ENCODE measurements at places on chromosomes 4 and X.
A peak's percentile ranks its signal among the peaks of the same experiment; 100 is the strongest.

DNA sequence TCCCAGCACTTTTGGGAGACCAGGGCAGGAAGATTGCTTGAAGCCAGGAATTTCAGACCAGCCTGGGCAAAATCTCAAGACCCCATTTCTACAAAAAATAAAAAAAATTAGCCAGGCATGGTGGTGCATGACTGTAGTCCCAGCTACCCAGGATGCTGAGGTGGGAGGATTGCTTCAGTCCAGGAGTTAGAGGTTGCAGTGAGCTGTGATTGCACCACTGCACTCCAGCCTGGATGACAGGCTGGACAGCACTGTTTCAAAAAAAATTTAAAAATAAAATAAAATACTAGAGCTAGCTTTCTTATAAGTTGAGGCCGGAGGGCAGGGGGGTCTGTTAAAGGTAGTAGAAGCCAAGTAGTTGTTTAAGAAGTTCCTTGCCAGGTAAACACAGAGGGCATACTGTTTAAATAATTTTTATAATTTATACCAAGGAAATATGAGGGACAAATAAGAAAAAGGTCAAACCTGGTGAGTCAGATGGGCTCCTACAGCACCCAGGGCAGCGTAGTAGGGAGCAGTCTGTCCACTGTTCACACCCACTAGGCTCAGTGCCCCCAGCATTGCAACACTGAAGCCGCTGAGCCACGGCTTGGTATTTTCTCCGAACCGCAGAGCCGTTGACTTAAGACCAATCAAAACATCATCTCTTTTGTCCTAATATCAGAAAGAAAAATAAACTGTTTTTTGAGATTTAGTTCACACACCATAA lies 17.3 kb downstream of the COQ2 start:
- no peak for DNase-seq

- DNase-seq, result no peak
Measured at GRCh38 chr4:155339588-155339987, 37.2 kb downstream of the MAP9 start.

- DNase-seq, result no peak
Measured at GRCh38 chr4:118158763-118159375, 124.6 kb downstream of the NDST3 start.

DNA sequence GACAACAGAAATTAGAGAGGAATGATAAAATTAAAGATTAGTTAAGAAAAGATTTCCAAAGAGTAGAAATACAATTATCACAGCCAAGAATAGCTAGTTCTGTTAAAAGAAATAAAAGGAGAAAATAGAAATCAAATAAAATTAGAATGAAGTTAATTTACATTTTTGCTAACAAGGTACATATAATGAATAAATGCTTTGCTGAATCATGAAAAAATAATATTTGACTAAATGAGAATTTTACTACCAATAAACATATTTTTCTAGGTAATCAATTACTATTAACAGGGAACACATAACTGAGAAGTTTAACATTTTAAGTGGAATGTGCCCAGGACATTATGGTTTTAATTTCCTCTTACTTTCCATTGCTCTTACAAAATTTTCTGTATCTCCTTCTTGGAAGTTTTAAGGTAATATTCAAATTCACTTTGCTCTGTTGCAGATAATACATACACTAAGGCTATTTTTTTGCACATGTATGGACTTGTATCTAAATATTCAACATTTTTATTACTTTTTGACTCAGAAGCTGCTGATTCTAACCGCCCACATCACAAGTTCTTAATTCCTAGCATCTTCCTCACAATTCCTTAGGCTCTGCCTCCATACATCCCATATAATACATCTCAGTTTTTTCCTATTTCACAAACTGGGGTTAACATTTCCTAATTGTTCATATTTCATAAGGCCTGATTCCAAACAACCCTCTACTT lies 870.7 kb upstream of the INTU start:
- no peak for DNase-seq

DNA sequence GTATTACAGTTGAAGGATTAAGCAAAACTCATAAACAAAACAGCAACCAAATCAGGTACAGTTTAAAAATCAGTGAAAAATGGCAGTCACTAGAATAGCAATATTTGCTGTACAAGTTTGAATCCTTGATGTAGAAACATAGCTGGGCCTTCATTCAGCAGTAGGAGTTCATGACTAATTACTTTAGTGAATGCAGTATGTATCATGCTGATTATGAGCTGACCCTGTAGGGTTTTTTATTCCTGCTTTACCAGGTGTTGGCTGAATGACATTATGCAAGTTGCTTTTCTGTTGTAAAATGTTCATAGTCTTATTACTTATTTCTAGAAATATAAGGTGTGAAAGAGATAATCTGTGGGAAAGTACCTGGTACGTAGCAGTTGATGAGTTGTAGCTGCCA lies 179.6 kb downstream of the CCSER1 start:
- DNase-seq, result no peak

DNA sequence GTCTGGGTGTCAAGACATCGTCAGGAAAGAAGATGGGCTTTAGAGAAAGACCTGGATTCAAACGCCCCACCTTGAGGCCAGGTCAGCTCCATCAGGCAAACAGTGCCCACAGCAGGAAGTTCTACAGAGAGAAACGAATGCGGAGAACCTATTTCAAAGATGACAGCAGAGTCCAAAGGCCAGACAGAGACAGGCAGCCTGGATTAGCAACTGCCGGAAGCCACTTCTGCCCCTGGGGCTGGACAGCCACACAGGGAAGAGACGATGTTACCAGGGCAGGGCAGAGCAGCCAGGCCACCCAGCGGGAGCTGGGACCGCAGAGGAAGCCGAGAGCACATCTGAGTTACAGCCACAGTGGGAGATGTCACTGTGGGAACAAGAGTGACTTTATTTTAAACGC lies 1.2 kb downstream of the C4orf50 start:
- no peak for DNase-seq

- DNase-seq, result no peak
Measured at GRCh38 chr4:155371432-155372043, 5.2 kb downstream of the MAP9 start.

- DNase-seq, result no peak
Measured at GRCh38 chrX:445727-446126, 59.0 kb upstream of the PPP2R3B start.

DNA sequence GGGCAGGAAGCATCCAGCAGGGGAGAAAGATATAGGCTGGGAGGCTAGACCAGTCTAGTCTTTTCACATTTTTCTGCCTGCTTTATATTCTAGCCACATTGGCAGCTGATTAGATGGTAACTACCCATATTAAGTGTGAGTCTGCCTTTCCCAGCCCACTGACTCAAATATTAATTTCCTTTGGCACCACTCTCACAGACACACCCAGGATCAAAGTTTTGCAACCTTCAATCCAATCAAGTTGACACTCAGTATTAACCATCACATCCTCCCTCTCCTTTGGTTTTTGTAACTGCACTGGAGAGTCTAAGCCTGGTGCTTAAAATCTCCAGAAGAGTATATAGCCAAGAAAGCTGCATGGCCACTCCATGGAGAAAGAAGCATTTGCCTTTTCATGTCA lies 560.4 kb downstream of the GRXCR1 start:
- no peak for DNase-seq

DNA sequence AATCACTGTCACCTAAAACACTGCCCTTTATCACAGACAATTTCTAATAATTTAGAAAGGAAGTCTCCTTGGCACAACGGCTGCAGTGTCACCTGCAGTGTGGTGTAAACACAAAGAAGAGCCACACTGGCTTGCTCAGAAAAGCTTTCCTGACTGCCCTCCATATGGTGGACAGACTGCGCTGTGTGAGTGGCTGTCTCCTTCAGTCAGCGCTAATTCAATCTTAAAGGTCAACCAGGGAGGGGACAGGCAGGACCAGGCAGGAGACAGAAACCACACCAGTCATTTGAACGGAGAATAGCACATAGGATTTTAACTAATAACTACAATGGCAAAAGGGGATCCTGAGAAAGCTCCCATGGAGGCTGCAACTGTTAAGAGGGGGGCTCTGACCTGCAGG lies 132.1 kb downstream of the NSUN7 start:
- DNase-seq, result no peak

DNA sequence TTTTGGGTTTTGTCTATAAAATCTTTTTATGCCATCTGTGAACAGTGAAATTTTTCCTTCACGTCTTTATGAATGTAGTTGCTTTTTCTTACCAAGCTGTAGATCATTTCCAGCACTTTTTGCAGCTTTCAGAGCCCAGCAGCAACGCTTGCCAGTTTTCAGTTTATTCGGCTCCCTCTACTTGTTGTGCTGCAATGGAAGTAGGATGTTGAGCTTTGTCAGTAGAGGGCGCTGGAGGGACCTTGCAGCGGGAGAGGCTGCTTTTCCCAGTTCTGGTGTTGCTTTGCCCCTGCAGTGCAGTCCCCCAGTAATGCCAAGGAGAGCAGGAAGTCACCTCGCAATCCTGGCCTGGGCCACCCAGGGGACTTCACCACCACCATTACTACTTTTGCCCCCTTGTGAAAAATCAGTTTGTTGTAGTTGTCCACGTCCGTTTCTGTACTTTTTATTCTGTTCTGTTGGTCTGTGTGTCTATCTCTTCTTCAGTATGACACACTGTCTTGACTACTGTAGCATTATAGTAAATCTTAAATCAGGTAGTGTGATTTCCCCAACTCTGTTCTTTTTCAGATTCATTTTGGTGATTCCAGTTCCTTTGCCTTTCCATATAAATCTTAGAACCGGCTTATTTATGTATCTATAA lies 21.8 kb downstream of the CMC4 start:
- DNase-seq, result peak; percentile 46

DNA sequence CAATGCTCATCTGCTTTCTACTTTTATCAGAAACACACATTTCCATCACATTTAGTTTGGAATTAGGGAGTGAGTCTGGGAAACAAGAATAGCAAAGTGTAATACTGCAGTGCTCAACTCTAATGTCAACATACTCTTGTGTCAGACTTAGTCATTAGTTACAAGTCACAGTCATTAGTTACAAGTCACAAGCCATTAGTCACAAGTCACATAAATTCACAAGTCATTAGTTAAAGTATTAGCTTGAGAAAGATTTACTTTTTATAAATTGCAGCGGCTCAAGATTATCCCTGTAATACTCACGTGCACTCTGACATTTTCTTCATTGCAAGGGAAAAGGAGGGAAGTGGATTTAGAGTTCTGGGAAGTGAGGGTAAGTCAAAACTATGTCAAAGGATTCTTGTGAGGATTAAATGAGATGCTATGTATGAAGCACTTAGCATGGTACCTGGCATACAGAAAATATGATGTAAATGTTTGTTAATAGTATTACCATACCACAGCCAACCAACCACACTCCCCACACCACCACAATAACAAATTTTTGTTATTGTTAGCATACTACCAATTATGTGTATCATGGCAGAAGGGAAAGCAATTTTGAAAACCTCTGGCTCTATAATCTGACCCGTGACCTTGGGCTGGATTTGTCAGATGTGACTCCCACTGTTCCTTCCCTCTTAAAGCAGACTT lies 116.6 kb downstream of the ARHGAP24 start:
- no peak for DNase-seq

GRCh38 chrX:9635803-9636202 lies 129.8 kb downstream of the GPR143 start:
- DNase-seq, result no peak

DNA sequence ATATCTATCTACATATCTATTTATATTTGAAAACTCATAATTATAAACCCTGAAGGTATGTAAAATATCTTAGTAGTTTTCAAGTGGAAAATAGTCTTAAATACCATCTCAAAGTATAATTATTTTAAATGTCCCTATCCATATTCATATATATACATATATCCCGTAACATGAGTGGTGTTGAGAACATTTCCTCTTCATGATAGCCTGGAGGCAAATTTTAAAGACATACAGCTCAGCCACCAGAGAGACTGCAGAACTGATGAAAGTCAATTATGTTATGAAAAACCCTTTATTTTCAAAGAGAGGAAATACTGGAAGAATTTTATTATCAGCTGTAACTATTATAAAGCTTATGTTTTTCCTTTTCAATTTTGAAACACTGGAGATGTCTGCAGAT lies 1806.7 kb upstream of the PCDH7 start:
- DNase-seq, result no peak

DNA sequence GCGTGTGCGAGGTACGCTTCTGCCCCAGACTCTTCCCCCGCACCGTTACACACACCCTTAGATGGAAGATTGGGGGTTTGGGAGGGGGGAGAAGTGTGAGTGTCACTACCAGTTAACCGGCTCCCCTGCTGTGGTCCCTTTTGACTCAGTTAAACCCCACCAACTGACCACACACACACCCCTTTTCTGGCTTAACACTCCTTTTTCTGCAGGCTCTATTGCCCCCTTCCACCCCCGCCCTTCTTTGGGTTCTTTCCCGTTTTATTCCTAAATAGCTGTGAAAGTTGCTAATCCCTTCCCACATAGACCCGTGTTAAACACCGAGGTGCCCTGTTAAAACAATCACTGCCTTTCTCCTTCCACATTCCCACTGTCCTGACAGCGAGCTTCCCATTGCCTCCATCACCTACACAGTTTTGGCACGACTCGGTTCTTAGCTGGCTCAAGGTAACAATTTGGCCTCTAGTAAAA lies 3.7 kb upstream of the NR3C2 start:
- no peak for DNase-seq

GRCh38 chr4:7021930-7022664 lies 21.1 kb upstream of the TADA2B start:
- no peak for DNase-seq

DNA sequence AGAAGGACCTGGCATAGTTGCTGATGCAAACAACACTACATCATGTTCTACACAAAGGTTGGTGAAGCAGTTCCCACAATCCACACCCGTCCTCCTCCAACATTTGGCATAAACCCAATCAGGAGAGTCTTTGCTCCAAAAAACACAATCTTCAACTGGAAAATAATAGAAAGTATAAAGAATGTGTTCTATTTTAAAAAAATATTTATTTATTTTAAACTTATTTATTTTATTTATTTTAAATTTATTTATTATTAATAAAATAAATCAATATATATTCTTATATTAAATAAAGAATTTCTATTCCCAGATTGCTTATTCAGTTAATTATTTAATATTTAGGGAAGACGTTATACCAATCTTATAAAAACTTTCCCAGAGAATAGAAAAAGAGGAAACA lies 1753.7 kb upstream of the AGA start:
- DNase-seq, result no peak

- DNase-seq, result no peak
Measured at GRCh38 chr4:158796370-158797140, 27.7 kb downstream of the FNIP2 start.

- DNase-seq, result no peak
Measured at GRCh38 chrX:57933321-57933720, 23.1 kb upstream of the ZXDA start.

- no peak for DNase-seq
Measured at GRCh38 chr4:48336146-48336870, 5.0 kb upstream of the SLAIN2 start.

DNA sequence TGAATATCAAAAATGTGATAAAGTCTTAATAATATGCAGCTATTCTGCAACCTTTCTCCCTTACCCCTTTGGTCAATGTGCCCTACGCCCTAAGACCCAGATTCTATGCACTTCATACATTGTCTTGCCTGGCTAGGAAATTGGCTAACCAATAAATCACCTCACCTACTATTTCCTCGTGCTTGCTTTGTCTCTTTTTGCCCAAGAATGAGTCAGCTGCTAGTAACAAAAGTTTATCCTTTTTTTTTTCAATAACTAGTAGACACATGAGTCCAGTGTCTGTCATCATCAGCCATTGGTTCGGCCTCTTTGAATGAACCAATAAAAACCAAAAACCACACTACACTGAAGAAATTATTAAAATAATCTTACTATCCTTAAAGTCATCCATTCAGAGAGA lies 387.1 kb downstream of the PPP3CA start:
- no peak for DNase-seq
